Stimulated activated CD8-positive, alpha-beta memory T cell treated with anti-CD3 and anti-CD28 coated beads, Interleukin-15, amount 100 ng/mL, for 24 hours (primary cell): ENCODE measurements at places on chromosomes 2 and 18.

DNA sequence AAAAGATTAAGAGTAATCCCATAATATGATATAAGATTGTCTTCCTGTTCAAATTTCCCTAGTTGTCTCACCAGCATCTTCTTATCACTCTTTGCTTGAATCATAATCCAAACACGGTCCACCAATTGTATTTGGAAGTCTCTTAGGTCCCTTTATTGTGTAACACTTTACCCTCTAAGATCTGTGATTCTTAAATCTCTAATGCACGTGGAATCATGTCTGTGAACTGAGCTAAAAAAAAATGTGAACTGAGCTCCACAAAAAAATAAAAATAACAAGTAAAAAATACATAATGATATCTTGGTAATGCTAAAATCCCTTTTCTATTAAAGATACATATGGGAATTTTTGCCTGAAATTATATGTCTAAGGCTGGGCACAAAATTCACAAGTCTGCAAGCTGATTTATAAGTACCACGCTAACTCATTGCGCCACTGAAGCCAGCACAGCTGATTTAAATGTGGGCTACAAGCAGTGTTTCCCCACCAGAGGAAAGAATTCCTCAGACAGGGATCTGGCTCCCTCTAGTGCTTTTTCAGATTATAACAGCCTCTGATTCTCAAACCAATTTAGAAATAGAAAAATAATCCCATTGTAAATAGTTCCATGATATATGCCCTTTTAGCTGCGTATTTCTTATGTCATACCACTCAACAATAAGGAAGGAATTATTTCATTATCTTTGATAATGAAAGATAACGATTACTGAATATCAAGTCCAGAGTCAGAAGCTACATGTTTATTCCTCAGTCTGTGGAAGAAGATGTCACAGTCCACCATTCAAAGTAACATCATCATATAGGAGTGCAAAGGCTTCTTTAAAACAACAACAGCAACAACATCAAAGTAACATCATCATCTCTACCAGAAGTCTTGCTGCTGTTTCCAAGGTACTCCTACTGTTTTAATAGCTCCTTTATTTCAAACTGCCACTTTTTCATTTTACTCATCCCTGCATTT is 22.9 kb downstream of the RBM43 start:
- no peak for DNase-seq

DNA sequence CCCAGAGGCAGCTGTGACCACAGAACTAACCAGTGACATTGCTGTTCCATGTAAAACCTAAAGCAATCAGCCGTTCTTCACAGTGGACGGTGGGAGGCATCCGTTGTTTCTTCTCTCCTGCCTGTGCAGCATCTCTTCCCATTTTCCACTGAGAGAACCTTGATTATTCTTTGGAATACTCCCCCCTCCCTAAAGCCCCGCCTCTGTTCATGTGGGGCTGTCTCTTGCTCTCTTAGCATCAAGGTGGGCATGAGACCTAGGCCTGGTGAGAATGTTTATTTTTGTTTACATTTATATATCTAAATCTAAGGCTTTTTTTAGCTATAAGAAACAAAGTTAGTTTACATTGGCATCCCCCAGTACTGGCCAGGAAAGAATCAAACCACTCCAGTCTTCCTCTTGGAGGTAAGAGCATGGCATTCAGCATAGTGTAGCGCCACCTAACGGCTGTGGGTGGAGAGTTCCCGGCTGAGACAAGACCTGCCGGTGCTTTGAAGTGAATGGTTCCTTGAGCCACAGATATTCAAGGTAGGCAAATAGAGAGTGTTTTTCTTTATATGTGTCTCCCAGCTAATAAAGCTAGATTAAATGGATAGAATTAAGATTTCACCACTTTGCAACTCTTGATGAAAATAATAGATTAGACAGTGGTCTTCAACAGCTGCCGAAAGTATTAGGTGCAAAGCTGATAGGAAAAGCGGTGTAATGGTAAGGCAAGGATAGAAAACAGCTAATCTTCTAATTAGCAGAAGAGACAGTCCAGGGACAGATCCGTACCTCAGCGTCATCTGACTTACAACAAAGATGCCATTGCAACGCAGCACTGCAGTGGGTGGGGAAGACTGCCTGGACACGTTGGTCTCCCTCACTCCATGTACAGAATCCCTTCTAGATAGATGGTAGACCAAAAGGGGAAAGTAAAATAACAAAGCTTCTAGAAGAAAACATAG is 219.6 kb upstream of the RAB12 start:
- no peak for DNase-seq

GRCh38 chr2:231929961-231930592 is 3.9 kb upstream of the NPPC start:
- no peak for DNase-seq

DNA sequence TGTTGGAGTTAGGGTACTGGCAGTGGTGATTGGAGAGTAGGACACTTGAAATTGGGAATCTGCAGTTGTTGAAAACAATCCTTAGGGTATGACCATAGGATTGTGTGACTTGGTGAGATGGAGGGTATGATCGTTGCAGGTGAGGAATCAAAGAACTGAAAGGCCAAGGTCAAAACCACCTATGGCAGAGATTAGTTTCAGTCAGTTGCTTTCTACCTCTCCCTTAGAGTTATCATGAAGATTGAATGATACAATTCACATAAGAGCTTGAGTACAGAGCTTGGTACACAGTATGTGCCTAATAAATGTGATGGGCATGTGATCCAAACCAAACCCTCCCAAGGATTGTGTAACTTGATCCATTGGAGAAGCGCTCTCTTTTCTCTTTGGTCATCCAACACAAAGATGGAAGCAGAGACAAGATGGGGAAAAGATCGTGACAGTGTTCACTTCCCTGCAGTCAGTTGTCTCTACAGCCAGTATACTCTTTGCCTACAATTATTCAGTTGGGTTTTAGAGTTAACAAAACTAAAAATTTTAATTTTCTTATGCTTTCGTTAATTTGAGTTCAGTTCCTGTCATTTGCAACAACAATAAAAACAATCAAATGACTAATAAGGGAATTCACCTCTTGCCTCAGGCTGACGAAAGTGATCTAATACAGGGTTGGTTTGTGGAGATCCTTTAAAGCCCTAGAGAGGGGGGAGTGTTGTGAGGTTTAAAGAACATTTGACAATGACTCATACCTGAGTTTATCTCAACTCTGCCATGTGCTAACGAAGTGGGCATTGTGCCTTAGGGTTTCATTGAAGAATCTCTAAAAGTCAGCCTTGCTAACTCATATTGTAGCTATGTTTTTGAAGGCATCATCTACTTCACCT is 14.8 kb upstream of the SMAD2 start:
- no peak for DNase-seq

DNA sequence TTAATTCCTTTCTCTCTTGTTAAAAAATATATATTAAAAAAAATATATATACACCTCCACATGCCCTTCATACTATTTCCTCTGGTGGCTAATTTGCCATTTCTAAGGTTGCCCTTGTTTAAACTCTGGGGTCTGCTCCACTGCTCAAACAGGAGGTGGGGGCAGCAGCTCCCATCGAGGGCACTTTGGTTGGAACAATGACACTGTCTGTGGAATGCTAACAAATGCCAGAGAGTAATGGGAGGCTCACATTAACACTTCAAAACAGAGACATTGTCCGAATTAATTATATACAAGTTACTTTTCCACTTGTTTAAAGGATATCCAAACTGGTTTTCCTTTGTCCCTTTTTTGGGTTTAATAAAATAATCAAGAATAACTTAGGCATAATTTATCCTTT is 58.8 kb upstream of the CD302 start:
- no peak for DNase-seq

DNA sequence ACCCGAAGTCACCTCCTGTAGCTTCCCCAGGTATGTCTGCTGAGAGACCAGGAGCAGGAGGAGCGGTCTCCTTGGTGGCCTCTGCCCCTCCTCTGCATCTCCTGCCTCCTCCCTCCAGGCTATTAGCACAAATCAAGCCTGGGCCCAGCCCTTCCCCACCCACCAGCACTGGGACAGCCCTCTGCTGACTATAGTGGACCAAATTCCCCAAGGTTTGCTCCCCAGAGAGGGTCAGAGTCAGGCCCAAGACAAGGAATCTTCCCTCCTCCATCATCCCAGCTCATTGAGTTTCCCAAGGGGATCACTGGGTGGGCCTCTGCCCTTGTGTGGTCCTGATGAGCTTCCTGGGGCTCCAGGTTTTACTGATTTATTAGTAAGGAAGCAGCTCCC is 62.1 kb downstream of the EMILIN2 start:
- DNase-seq, result no peak

GRCh38 chr2:98654699-98655495 is 46.5 kb downstream of the UNC50 start:
- no peak for DNase-seq

GRCh38 chr2:227592694-227593387 is 5.9 kb upstream of the SCYGR2 start:
- no peak for DNase-seq

DNA sequence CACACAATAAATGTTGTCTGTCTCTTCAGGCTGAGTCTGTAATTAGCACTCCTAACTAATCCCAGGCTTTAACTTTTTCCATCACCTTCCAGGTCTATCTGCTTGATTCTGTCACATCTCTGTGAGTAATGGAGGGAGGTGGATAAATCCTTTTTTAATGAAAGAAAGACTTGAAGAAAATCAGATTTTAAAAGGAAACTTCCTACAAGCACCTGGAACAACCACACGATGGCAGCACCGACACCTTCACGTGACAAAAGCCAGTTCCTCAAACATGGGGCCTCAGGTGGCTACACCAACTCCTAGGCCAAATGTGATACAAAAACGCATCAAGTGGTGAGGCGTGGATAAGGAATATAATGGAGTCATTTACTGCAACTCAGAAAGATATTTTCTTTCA is 41.8 kb downstream of the TGFBRAP1 start:
- no peak for DNase-seq

GRCh38 chr2:98579926-98580325 is 28.4 kb downstream of the COA5 start:
- DNase-seq, result no peak

- no peak for DNase-seq
Measured at GRCh38 chr2:215983581-215984351, 29.6 kb downstream of the MREG start.
